Tibial artery (tissue), 4 donors: ENCODE measurements at places on chromosomes 16 and 17.

DNA sequence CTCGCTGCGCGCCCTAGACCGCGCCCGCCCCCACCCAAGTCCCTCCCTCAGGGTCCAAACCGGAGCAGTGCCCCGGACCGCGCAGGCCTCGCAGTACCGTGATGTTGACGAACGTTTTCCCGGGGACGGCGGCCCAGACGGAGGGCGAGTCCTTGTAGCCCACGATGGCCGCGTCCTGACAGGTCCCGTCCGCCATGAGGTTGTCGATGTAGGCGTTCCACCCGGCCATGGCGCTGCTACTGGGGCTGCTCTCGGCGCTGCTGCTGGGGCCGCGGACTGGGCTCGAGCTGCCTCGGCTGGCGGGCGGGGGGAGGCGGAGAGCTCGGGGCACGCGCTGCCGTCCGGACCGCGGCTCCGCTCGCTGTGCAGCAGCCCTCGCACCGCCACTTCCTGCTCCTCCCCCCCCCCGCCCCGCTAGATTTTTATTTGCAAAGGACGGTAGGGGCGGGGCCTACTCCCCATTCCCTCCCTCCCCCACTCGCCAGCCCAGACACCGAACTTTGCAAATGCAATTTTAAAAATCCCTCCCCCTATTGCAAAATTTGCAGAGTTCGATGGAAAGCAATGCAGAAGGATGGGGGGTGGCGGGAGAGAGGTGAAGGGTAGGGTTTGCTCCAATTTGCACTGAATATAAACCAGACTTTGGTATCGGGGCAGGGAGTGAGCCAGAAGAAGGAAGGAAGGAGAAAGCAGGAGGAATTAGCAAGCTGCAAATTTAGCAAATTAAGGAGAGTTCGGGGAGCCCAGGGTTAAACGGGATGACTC is at the start of gene PFN1:
Gene PFN1, minus strand, starts transcription at position 365 of the 765 bp plus-strand sequence. Its CDS starts 136 bp downstream, at position 229.
- peak; percentile 95 for DNase-seq

DNA sequence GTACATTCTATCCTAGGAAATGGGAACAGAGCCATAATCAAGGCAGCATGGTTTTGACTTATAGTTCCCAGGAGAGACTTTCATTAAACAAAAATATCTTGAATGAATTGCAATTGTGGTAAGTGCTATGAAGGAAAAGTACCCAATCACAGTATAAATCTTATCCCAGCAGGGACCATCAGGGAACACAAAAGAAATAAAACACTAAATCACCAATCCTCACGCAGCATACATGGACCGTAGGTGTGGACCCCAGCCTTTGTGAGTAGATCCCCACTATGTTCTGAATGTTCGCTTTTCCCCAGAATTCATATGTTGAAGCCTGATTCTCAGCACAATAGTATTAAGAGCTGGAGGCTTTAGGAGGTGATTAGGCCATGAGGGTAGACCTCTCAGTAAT is 925.0 kb upstream of the RBFOX1 start:
- no peak for DNase-seq

DNA sequence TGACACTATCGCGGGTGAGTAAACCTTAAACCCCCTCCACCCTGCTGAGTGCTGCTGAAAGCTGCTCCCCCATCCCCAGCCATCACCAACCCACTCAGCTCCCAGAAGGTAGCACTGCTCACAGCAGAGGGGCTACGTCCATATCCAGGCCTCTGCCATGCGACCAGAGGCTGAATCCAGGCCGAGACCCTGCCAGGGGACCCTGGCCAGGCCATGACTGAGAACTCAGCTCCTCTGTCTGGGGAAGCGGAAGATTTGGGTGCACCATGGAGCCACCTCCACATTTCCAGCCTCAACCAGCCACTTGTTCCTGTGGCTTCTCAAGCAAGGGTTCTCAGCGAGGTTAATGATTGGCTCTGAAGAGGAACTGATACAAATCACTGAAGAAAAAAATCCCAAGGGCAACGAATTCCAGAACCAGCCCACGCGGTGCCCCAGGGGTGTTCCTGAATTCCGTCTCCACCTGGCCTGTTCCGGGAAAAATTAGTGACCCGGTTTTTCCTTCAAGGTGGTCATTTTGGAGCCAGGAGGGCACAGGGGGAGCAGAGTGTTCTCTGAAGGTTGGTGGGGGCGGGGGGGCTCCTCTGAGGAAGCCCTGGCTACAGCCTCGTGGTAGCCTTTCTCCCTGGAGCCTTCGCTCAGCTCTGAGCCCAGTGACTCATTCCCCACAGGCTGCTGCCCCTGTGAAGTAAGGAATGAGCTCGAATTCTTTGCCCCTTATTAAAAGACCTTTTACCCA is 9.3 kb upstream of the SLC16A5 start:
- DNase-seq: no peak

- no peak for DNase-seq
Observed at GRCh38 chr17:9557857-9558256, 17.8 kb downstream of the STX8 start.

GRCh38 chr16:72739577-72739976 is 308.4 kb downstream of the ZFHX3 start:
- DNase-seq: no peak

DNA sequence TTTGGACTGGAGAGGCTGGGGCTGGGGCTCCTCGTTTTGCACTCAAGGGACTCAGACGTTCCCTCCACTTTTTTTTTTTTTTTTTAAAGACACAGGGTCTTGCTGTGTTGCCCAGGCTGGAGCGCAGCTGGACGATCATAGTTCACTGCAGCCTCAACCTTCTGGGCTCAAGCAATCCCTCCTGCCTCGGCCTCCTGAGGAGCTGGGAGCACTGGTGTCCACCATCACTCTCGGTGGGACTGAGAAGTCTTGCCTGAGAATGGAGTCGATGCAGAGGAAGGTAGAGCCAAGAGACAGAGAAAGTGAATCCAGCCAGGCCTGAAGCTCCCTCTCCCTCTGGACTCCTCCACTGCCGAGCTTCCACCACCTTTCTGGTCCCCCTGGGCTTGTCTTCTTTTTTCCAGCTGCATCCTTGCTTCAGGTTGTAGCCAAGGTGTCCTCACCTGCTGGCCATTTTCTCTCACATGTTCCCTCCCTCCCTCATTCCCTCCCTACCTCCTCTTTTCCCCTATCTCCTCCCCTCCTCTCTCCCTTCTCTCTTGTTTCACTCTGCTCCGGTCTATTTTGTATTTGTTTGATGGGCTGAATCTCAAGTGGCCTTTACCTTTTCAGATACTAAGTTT is 233.8 kb downstream of the SNX29 start:
- no peak for DNase-seq

DNA sequence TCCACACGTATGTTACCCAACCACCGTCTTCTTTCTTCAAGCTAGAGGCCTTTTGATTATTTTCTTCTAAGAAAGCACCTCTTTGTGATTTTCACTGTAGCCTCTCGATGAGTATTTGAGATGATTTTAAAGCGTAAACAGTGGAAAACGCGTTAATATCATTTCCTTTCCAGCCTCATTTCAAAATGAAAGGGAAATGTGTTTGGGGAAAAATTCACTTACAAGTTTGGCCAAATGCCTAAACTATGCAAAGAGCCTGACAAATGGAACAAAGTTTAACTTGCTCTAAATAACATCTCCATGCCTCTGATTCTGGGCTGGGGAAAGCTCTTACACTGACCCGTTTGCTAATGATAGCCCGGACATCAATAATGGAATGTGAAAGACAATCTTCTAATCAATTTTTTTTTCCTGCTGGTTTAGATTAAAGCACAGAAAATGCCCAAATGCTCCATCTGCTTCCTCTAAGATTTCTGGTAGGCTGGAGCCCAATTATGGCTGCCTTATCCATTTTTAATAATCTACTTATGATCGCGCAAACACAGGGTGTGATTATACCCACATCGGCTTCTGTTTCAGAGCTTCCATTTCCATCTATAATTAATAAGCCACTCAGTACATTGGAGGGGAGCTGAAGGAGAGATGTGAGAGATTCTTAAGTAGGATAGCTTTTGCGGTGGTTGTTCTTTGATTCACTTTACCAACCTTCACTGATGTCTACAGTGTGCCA is 43.5 kb downstream of the HS3ST2 start:
- no peak for DNase-seq

GRCh38 chr16:65905331-65905730 is 461.2 kb upstream of the CDH5 start:
- DNase-seq: no peak

GRCh38 chr17:36689089-36689667 is 87.8 kb downstream of the MRM1 start:
- DNase-seq: no peak
